Occipital lobe (tissue), 3 donors: ENCODE measurements at places on chromosomes 1 and 21.

DNA sequence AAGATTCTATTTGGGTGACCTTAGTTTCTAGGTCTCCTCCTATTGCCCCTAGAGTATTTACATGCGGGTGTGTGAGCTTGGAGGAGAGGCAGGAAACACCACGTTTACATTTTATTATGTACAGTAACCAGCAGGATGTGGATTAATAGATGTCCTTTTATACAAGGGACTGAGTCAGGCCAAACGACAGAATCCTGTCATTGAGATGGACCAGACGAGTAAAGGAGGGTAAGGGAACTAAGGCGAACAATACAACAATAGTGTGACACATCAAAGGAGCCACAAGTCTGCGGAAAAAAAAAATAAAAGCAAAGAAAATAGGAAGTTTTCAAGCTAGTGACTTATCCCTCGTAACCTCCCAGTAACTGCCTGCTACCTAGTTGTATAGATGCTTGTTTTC is 151.1 kb downstream of the GABPA start:
- no peak for DNase-seq

- DNase-seq, result no peak
Observed at GRCh38 chr1:1954015-1954414, 34.9 kb upstream of the TMEM52 start.

- no peak for DNase-seq
Observed at GRCh38 chr1:172582889-172583288, 49.9 kb downstream of the SUCO start.

- no peak for DNase-seq
Observed at GRCh38 chr1:33048426-33048825, 11.7 kb upstream of the AK2 start.

- DNase-seq, result no peak
Observed at GRCh38 chr1:39214714-39214997, 10.2 kb downstream of the MACF1 start.

- no peak for DNase-seq
Observed at GRCh38 chr1:91123319-91123718, 101.5 kb upstream of the ZNF644 start.

DNA sequence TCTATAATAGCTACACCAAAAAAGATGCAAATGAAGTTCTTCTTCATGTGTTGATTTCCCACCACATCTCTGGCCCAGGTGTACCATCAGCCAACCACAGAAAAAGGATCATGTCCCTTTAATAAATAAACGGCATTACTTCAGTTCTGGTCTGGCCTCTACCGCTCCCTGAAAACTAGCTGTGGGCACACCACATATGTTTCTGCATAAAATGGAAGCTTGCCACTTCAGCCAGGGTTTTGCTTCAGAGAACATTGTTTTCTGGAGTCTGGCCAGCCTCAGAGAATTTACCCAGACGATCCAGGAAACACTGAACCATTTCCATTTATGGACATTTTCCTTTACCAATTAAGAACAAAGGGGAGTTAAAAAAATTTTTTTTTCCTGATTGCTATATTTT is 5.8 kb upstream of the LAMC2 start:
- DNase-seq, result peak; percentile 2

GRCh38 chr1:22472596-22472995 is 20.9 kb downstream of the ZBTB40 start:
- no peak for DNase-seq

GRCh38 chr21:27240839-27241238 is 274.0 kb upstream of the ADAMTS5 start:
- DNase-seq, result no peak

GRCh38 chr1:167708940-167709389 is 12.8 kb upstream of the MPZL1 start:
- no peak for DNase-seq

- DNase-seq, result no peak
Observed at GRCh38 chr1:184941735-184942134, 32.6 kb downstream of the NIBAN1 start.

DNA sequence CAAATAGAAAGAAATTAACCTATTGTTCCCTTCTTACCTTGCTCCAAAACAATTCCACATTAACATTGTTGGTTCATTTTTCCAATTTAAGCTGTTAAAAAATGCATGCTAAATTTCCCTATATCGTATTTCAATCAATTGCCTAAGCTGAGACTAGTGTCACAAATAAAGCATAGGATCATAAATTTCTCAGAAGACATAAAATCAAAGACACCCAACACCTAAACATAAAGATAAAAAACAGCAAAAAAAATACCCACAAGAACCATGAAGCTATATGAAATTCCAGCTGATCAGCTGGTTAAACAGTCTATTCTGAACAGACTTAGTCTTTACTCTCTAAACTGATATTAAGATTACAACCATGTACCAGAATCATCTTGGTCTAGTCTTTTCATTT is 32.3 kb downstream of the ACBD6 start:
- no peak for DNase-seq

GRCh38 chr21:41616031-41616591 is 108.2 kb upstream of the TMPRSS2 start:
- no peak for DNase-seq

- no peak for DNase-seq
Observed at GRCh38 chr21:41923631-41924367, 30.0 kb downstream of the C2CD2 start.

DNA sequence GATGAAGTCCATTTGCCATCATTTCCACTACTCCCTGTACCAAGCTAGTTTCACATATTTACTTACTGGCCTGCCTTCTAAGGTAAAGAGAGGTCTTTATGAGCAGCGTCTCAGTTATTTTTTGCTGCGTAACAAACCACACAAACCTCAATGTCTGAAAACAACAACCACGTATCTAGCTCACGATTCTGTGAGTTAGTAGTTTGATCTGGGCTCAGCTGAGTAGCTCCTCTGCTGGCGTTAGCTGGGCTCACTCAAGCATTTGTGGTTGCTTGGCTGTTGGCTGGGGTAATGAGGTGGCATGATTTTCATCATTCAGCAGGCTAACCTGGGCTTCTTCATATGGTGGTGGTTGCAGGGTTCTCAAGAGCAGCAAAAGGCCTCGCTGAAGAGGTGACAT is 225.4 kb downstream of the FOXD2 start:
- DNase-seq, result no peak

DNA sequence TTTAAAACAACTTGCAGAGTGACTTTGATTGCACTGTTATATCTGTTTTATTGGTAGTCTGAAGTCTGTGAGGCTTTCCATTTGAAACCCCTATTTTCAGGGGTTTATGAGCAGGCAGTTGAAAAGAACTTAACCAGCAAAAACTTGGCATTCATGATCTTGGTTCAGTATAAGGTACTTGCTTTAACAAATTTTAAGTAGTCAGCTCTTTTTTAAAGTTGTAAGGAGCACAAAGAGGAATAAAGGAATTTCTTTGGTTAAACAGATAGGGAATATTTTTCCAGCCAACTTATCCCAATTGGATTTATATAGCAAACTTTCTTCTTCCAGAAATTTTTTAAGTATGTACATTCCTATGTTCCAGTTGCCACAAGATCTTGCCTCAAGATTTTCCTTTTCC is 138.2 kb downstream of the RASAL2 start:
- no peak for DNase-seq

DNA sequence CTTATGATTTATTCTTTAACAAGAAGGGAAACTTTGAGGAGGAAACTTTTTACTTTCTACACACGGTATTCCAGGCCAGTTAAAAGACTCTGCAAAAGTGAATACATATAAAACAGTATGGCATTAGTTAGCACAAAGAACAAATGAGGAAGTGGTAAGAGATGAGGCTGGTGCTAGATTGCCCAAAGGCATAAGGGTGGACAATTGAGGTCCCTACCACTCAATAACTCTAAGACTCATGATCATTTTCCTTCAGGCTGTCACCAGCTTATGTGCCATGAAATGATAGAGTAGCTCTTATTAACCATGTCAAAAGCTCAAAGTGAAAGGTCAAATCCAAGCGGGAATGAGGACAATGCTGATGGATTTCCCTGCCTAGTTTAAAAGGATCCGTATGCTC is 124.5 kb downstream of the TBX15 start:
- no peak for DNase-seq

- DNase-seq, result no peak
Observed at GRCh38 chr1:11985171-11985570, 4.9 kb downstream of the MFN2 start.

GRCh38 chr1:25503551-25504426 is 39.6 kb upstream of the LDLRAP1 start:
- no peak for DNase-seq

GRCh38 chr1:173206816-173207568 is at the start of gene TNFSF4:
TNFSF4 (minus strand) TSS chr1:173207331; CDS start chr1:173207176, 155 bp downstream.
- DNase-seq, result no peak

- DNase-seq, result no peak
Observed at GRCh38 chr21:18989953-18990495, 586.4 kb upstream of the TMPRSS15 start.
